ENCODE measurements at places on chromosomes 3 and 15.

DNA sequence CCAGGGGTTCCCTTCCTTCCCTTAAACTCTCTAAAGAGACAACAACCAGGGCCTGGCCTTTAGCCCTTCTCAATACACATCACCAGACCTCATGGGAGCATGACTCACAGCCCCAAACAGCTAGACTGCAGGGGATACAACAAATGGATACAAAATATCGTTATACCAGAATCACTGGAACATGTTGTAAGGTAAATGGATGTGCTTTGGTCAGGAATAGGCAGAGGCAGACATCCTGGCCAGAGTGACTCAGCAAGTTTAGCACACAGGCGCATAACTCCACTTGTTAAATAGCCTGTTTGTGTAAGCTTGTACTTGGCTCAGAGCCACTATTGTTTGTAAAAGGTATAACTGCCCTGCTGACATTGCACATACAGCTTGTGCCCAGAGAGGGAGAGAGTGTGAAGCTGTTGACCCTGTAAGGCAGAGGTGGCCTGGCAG is 18.3 kb downstream of the TMED3 start:
- no peak for DNase-seq

DNA sequence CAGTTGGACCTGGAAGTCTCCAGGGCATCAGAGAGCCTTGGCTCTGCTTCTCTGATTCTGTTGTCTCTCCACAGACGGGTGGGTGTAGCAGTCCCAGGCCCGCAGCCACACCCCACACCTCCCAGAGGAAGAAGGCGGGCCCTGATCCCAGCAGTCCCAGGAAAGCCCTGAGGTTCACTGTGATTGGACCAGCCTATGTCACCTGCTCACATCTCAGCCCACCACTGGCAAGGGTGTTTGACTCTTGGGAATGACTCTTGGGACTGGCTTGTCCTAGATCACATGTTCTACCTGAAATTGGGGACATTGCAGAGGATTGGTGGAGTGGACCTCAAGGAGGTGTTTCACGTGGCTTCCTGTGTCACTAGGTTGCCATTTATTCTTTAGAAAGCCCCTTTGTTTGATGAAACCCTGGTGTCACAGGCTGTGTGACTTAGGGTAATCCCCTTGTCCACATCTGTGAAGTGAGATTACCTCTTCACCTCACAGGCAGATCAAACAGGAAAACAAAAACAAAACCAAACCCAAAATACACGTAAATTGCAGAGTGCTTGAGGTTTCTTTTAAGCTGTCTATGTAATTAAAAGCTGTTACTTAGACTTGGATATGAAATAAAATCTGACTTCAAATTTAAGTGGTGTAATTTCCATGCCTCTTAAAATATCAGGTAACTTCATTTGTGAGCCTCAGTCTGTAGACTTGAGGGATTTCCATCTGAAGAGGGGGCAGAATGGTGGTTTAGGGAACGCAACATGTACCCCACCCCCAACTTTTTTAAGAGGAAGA is 26.7 kb downstream of the FLNB start:
- no peak for DNase-seq

DNA sequence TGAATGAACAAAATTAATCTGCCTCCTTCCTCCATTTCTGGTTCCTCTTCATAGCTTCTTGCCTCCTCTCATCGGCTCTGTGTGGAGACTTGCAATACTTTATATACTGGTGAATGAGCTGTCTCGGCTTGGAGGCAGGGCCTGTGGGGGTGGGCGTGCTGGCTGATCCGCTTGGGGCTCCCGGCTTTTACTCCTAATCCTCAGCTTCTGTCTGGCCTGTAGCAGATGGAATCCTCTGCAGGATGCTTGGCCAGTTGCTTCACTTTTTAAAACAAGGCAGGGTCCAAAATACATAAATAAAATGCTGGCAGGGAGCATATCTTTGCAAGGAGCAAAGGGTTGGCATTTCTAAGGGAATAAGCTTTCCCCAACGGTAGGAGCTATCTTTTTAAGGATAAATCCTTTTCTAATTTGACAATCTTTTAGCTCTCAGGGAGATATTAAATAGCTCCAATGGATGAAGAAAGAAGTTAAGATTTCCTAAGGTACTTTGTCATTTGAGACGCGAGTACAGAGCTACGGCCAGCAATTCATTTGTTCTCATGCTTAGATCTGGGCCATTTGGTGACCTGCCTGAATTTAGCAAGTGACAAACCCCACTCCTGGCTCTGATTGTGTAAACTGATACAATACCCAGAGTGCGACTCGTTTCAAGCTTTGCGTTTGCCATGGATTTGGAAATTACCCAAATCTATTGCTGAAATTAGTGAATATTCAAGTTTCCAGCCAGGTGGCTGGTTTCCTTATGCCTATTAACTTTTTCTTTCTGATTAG is 18.9 kb downstream of the SV2B start:
- no peak for DNase-seq

DNA sequence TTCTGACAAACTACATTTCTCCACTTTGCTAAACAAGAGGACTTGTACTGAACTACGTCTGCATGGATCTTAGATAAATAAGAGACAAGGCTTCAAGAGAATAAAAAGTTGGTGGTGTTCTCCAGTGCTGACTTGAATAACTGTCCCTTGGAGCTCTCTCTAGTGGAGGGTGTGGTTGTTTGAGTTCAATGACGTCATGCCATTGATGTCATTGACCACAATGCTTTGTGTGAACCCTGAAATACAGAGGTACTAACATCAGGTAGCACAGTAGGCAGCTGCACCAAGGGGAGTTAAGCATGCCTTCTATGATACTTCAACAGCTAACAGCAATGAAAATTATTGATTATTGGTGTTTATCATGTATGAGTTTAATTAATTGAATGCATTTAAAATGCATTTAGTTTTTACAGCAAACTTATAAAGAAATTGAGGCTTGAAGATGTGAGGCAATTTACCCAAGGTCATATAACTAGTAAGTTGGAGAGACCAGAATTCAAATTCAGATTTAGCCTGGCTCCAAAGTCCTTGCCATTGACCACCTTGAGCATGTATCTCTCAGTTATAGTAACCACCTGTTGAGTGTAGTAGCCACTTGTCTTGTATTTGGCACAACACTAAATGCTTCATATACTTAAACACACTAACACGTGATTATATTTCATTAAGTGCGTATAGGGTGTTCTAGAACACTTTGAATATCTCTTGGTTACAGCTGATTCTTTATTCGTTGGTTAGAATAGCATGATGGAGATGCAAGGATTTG is 126.0 kb upstream of the ANKRD28 start:
- no peak for DNase-seq

- no peak for DNase-seq
These were observed 168.4 kb downstream of the P3H2 start for GRCh38 chr3:189952272-189952671.

GRCh38 chr15:78716651-78717050 is 75.6 kb upstream of the CHRNB4 start:
- no peak for DNase-seq

Measured in stimulated activated CD4-positive, alpha-beta T cell treated with anti-CD3 and anti-CD28 coated beads, Interleukin-2, amount 100 ng/mL, for 48 hours (primary cell).